ENCODE measurements at places on chromosomes 7 and 10. TPM values are rescaled to one million over a fixed set of nuclear protein-coding genes. Genes with fewer than 3 reads are reported as not detected.

Gene TMEM254
- 26.5 TPM for polyA plus RNA-seq

Gene BTBD16
- polyA plus RNA-seq = 3.3 TPM

Gene HTRA1
- polyA plus RNA-seq = 412 TPM

Gene UPK3BL2
- polyA plus RNA-seq = 27.3 TPM

Gene CHST3
- 12.0 TPM for polyA plus RNA-seq

Gene GDF2
- polyA plus RNA-seq = not detected

Gene GSTO2
- polyA plus RNA-seq = 42.7 TPM

Gene SEMA3D
- 2.8 TPM for polyA plus RNA-seq

DNA sequence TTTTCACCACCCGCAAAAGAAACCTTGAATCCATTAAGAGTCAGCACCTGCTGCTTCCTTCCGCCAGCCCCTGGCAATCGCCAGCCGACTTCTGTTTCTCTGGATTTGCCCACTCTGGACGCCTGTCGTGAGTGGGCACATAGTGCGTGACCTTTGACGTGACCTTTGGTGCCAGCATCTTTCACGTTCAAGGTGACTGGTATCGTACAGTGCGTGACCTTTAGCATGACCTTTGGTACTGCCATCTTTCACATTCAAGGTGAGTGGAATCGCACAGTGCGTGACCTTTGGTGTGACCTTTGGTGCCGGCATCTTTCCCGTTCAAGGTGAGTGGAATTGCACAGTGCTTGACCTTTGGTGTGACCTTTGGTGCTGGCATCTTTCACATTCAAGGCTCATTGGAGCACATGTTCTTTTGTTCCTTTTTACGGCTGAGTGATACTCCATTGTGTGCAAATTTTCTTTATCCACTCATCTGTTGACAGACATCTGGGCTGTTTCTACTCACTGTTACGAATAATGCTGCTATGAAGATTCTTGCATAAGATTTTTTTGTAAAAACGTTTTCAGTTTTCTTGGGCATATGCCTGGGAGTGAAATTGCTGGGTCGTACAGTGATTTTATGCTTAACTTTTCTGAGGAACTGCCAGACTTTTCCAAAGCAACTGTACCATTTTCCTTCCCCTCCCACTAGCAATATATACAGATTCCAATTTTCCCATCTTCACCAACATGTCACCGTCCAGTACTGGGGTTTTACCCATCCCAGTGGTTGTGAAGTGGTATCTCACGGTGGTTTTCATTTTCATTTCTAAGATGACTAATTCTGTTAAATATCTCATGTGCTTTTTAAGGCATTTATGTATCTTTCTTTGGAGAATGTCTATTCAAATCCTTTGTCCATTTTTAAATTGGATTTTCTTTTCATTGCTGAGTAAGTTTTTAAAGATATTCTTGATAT is 145.3 kb downstream of the DIP2C start:
- DNase-seq = no peak

DNA sequence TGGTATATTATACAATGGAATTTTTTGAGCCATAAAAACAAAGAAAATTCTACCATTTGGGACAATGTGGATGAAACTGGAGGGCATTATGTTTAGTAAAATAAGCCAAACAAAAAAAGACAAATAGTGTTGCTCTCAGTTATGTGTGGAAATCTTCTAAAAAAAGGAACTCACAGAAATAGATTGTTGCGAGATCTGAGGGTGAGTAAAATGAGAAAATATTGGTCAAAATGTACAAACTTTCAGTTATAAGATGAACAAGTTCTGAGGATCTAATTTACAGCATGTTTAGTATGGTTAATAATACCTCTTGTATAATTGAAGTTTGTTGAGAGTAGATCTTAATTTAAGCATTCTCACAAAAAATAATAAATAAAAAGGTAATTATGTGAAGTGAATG is 291.2 kb downstream of the KIF20B start:
- DNase-seq = no peak

- DNase-seq = no peak
Observed at GRCh38 chr7:27419581-27420177, 177.1 kb downstream of the EVX1 start.

- DNase-seq = no peak
Observed at GRCh38 chr7:1851721-1852516, 181.8 kb downstream of the ELFN1 start.

- DNase-seq = no peak
Observed at GRCh38 chr10:23779301-23779700, 340.4 kb downstream of the OTUD1 start.

DNA sequence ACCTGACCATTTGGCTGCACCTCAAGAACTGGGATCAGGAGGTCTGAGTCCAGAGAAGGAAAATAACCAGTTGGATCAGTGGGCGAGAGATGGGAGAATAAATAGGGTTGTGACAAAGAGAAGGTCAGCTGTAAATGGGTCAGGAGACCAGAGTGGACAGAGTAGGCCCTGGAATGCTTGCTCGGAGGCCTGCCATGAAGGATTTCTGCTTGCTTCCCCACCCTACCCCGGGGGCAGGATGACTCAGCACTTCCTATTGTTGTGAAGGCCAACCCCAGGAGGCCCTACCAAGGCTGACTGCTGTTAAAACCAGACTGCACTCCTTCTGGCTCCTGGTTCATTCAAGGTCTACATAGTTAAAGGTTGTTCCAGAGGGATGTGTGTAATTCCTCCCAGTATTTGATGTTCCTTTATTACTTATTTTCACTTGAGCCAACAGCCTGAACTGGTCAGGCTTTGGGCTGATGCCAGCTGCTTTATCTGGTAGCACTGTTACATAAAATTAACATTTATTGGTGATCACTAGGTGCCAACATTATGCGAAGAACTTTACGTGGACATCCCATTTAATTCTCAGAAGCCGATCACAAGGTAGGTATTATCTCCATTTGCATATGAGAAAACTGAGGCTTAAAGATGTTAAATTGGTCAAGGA is 27.3 kb upstream of the IFRD1 start:
- peak; percentile 87 for DNase-seq

- DNase-seq = no peak
Observed at GRCh38 chr7:117323305-117323850, 520 bp upstream of the WNT2 start.

- no peak for DNase-seq
Observed at GRCh38 chr10:107619139-107619538, 454.6 kb upstream of the SORCS1 start.

DNA sequence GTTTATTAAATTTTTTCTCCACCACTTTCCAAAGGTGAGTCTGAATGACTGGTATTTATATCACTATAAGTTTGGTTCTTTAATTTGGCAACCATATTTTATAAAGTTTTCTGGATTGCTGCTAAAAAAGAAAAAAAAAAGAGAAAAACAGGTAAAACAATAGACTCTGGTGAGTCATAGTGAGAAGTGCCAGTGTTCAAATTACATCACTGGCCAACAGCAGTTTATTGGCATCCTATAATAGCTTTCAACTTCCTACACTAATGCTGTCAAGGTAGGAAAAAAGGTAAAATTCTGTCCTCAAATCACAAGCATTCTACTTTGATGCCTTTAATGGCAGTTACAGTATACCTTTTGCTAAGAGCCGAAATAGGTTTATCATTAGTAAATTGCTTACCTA is 808.8 kb downstream of the GRM8 start:
- DNase-seq = no peak

DNA sequence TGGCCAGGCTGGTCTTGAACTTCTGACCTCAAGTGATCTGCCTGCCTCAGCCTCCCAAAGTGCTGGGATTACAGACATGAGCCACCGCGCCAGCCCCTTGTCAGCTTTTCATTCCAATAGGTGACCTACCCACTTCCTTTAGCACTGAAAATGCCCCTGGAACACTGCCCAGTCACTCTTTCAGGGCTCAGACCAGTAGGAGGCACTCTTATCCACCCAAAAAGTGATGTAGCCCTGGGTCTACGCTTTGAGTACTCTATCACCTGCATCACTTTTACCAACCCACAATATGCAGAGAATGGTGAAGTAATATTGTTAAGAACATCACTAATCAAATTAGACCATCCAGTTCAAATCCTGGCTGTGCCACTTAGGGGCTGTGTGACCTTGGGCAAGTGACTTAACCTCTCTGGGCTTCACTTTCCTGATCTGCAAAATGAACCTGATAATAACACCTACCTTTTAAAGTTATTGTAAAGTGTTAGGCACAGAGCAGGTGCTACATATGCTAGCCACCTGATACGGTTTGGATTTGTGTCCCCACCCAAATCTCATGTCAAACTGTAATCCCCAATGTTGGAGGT is 5.2 kb downstream of the CALN1 start:
- no peak for DNase-seq

- no peak for DNase-seq
Observed at GRCh38 chr7:155299535-155300202, 2.0 kb downstream of the INSIG1 start.

GRCh38 chr7:87672217-87672616 is 44.0 kb downstream of the RUNDC3B start:
- DNase-seq = no peak

DNA sequence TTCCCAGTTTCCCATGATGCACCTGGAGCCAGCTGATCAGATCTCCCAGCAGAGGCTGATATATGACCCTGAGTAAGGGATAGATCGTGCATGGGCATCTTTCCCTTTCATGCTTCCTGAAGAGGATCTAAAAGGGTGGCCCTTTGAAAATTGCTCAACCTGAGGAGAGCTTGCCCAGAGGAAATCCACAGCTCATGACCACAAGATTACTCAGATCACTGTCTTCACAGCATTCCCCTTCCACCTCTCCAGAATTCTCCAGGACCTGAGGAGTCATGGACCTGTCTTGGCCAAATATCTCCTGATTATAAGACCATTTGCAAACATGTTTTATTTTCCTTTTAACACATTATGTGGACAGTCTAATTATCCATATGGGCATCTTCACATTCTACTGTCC is 328.1 kb downstream of the LHFPL3 start:
- peak; percentile 17 for DNase-seq

DNA sequence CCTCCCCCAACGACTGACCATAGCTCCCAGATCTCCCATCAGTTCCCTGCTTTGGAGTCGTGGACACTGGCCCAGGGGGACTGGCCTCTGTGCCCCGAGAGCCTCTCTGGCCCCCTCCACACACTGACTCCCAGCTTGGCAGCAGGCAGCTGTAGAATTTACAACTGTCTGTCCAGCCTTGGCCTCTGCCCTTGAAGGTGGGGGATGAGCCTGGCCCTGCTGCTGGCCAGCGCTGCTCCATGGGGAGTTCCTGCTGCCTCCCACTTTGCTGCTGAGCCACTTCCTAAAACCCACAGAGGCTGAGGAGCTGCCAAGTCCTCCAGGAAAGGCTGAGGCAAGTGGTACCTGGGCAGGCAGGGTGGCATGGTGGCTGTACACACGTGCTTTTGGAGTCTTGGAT is 147.1 kb downstream of the WDR11 start:
- DNase-seq = no peak

- no peak for DNase-seq
Observed at GRCh38 chr10:26821699-26822570, 38.8 kb downstream of the ABI1 start.

GRCh38 chr7:7569081-7569527 is 2.4 kb downstream of the MIOS start:
- DNase-seq = no peak

DNA sequence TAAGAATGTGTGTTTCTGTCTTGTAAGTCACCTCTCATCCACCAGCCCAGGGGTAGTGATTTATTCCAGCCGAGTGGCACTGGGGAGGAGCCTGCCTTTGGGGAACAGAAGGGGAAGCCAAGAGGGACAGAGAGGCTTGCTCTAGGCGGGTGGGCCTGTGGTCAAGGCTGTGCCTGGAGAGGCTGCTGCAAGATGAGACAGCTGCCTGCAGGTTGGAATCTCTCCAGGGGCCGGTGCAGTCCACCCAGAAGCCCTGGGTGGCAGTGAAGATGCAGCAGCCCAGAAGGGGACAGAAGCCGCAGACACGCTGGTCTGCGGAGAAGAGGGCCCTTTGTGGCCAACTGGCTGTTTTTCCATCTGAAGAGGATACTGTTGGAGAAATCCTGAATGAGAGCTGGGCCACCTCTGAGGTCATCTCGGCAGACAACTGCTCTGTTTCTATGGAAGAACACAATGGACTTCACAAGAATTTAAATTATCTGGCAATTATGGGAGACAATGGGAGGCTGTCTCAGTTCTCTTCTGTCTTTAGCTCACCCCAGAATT is 175.7 kb downstream of the GFRA1 start:
- no peak for DNase-seq

DNA sequence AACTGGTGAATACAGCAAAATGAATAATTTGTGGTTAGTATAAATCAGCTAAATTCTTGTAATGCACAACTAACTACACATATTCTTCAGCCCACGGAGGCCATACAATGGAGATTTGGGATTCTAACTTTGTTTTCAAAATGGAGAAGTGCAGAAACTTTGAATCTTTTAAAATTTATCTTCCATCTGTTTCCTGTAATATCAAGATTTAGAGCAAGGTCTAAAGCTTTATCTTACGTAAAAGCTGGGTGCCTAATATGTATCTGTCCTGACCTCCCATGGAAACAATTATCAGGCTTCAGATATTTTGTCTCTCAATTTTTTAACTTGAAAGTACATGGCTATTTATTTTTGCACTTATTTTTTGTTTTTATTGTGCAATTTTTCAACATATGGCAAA is 5.0 kb upstream of the AHR start:
- no peak for DNase-seq

- DNase-seq = no peak
Observed at GRCh38 chr7:108452707-108453106, 3.5 kb downstream of the NRCAM start.

GRCh38 chr10:66642217-66642616 is 283.6 kb upstream of the LRRTM3 start:
- no peak for DNase-seq

DNA sequence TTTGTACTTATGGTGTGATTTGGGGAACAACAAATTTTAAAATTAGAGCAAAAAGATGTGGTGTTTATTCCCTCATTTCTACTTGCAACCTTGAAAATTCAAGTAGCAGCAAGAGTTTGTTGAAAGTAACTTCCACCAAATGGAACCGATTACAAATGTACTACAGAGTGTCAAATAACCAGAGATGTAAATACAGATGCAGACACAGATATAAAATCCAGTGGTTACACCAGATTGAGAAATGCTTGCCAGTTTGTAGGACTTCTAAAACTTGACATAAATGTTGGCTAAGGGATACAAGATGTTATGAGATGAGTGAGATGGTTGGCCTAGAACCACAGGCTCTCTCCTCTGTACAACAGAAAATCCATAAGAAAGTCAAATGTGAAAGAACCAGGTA is 162.1 kb downstream of the DIP2C start:
- no peak for DNase-seq

DNA sequence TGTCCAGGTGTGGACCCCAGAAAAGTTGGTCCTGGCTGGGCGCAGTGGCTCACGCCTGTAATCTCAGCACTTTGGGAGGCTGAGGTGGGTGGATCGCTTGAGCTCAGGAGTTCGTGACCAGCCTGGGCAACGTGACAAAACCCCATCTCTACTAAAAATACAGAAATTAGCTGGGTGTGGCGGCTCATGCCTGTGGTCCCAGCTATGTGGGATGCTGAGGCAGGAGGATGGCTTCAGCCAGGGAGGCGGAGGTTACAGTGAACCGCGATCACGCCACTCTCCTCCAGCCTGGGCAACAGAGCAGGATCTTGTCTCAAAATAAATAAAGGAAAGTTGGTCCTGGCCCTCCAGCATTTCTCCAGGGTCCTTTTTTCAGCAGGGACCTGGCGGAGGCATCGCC is 1.4 kb downstream of the NUDT1 start:
- DNase-seq = no peak
